Fibroblast of villous mesenchyme (primary cell): ENCODE measurements at places on chromosomes 1 and 21. TPM values are rescaled to one million over a fixed set of nuclear protein-coding genes. Genes with fewer than 3 reads are reported as not detected.
A peak's percentile ranks its signal among the peaks of the same experiment; 100 is the strongest.

DNA sequence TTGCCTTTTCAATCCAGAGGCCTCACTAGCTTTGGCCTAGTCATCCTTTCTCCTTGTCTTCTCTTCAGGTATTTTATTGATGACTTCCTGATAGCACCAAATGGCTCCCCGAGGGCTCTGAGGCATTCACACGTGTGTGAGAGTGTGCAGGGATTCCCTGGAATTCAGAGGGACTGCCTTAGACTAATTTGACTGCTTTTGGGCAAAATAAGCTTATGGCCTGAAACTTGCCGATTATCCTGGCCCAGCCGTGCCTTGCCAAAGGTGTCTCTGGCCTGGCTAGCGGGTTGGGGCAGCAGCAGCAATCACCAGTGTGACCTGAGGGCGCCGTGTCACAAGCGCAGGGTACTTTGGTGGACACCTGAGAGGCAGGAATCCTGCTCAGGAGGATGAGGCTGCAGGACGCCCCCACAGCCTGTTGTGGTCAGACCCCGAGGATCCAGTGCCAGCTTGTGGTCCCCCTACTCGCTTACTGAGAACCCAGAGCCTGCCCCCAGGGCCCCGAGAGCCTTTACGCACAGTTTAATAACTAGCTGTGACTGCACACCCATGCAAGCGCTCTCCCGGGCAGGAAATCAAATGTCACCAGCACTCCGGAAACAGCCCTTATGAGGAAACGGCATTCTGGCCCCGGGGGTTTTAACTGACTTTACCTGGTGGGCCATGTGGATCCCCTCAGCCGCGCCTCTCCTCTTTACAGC lies 62.8 kb upstream of the PDE9A start:
- DNase-seq: no peak

Gene POU2F1
- total RNA-seq: 5.8 and 6.9 TPM in 2 replicates

DNA sequence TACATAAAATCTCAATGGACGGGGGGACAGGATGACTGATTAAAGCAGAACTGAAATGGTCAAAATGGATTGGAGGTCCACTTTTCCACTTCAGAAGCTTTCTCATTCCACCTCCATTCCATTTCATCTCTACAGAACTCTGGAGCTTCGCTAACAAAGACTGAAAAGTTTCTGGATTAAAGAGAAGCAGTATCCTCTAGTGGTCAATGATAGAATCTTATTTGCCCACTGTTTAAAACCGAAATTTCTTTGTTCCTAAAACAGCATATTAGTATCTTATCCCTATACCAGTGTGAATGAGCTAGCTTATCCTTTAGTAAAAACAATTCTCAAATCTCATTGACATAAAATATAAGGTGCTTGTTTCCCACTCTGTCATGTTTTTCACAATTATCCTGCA lies 890.6 kb downstream of the KCNT2 start:
- DNase-seq: no peak

DNA sequence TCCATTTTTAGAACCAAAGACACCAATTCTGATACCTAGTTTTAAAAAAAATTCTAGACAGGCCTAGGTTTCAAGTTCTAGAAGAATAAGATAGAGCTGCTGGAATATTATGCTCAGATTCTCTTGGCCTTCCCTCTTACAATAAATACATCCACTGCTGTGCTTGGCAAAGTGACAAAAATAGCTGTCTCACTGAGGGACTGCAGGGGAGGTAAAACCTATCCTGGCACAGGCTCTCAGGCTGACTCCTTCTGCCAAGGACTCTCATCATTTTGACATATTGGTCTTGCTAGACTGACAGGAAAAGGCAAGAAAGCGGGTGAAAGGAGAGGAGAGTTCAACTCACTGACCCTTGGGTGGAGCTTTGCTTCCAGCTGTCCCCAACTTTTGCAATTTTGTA lies 197.0 kb upstream of the LHX8 start:
- DNase-seq: peak; percentile 0

Gene SELP
- not detected in 2 replicates for total RNA-seq

- DNase-seq: no peak
Observed at GRCh38 chr1:116318897-116319296, 54.1 kb upstream of the ATP1A1 start.

Gene ATP1B1
- 20.6 and 37.1 TPM in 2 replicates for total RNA-seq

Gene SYCP1
- not detected in 2 replicates for total RNA-seq

GRCh38 chr1:72567521-72567920 lies 285.2 kb upstream of the NEGR1 start:
- peak; percentile 11 for DNase-seq

Gene SMYD2
- 40.3 and 48.8 TPM in 2 replicates for total RNA-seq

GRCh38 chr1:9207086-9207485 lies 27.5 kb upstream of the H6PD start:
- DNase-seq: peak; percentile 77

- DNase-seq: no peak
Observed at GRCh38 chr1:207740207-207740606, 11.6 kb upstream of the CD46 start.

DNA sequence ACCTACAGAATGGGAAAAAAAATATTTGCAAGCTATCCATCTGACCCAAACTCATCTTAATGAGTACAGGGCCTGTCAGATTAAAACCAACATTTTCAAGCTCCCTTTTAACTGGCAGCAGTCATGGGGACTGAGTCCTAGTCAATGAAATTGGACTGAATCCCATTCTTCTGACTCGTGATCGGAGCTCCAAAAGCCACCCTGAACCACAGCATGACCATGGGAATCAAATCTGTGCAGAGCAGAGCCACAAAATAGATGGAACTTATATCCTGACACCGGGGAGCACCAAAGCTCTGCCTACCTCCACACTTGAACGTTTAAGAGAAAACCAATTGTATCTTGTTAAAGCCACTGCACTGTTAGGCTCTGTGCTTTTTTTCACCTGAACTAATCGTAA lies 5.0 kb upstream of the RWDD3 start:
- DNase-seq: no peak

Gene RAB7B
- 4.2 and 5.2 TPM in 2 replicates for total RNA-seq

Gene DEPDC1
- total RNA-seq: 12.6 and 30.2 TPM in 2 replicates

GRCh38 chr1:156319664-156320063 lies 18.4 kb downstream of the CCT3 start:
- DNase-seq: peak; percentile 49

DNA sequence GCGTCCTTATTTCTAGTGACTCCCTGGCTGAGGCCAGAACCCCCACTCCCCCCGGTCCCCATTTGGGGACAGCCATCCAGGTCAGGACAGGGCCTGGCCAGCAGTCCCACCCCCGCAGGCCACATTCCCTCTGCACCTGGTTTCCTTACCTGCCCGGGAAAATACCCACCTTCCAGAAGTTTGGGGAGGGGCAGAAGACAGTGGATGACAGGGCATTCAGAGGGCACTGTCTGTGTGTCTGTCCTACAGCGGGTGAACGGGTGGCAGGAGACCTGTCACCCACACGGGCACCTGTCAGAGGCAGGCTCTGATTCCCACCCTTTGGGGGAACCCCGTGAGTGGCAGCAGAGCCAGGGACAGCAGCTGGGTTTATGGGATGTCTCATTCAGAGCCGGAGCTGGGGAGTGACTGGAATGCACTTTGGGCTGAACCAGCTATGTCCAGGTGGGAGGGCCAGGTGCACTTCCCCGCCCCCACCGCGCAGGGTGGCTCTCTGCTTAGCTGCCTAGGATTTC lies 2.0 kb downstream of the ARHGEF16 start:
- no peak for DNase-seq

Gene CLCA4
- total RNA-seq: not detected in 2 replicates

DNA sequence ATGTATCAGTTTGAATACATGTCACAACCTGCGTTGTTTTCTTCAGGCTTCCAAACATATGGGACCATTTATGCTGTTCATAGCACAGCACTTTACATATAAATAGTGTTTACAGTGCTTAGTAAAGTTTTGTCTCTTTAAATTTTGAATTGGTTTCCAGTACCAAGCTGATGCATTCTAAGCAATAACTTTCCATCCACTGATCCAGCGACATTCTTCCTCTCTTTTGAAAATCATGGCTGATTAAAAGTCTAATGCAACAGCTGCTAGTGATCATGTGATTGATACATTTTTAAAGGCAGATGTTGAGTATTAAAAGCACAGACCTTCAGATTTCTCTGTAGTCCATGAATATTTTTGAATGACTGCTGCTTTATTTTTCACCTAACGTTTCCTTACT lies 154.9 kb downstream of the PTPRC start:
- DNase-seq: no peak

- DNase-seq: no peak
Observed at GRCh38 chr1:218384581-218384993, 39.5 kb downstream of the TGFB2 start.

GRCh38 chr1:183909672-183910071 lies 104.8 kb downstream of the RGL1 start:
- no peak for DNase-seq
